Pancreas (tissue), 10 donors: ENCODE measurements at places on chromosomes 1 and 21. TPM values are rescaled to one million over a fixed set of nuclear protein-coding genes. Genes with fewer than 3 reads are reported as not detected.

The KRTAP21-1 gene
- not detected for total RNA-seq

DNA sequence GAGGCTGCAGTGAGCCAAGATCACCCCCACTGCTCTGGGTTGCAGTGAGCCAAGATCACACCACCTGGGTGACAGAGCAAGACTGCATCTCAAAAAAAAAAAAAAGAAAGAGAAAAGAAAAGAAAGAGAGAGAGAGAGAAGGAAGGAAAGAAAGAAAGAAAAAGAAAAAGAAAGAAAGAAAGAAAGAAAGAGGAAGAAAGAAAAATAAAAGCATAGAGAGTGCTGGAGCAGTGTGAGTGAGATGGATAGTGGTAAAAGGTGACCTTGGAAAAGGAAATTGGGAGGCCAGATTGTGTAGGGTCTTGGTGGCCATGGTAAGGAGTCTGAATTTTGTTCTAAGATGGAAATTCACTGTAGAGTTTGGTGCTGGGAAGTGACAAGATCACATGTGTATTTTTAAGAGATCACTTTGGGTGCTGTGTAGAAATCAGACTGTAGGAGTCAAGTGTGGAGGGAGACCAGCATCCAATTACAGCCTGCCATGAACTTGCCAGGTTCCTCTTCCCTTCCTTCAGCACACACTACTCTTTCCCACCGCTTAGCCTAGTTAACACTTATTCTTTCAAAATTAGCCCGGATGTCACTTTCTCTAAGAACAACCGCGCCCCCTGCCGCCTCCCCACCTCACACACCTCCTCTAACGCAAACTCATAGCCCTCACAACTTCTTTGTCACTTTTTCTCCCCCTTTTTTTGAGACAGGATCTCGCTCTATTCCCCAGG, 17.9 kb downstream of the MTX1 start:
- H3K27me3 ChIP-seq = no peaks in the 10 kb centered on the region
- peak overlapping the region; percentile 85 for H3K27ac ChIP-seq
- no peaks in the 10 kb centered on the region for H3K36me3 ChIP-seq
- DNase-seq = peak; percentile 71

- H3K27me3 ChIP-seq = no peaks in the 10 kb centered on the region
- no peak for DNase-seq
- H3K36me3 ChIP-seq = no peaks in the 10 kb centered on the region
- H3K27ac ChIP-seq = no peak overlapping the region
These were observed 27.2 kb downstream of the TENT5C start for GRCh38 chr1:117633068-117633345.

DNA sequence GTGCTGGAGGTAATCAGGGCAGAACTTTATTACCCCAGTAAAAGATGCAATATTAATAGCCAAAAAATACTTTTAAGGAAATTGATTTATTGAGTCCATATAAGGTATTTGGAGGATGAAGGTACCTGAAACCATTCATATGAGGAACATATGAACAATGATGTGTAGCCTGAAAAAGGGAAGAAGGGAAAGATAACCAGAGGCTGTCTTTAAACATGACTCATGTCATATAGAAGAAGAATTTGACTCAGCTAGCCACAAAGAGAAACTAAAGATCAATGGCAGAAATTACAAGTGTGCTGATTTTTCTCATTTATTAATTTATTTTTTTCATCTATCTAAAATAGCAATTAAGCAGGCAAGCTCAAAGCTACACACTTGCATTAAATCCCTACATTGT, 136.2 kb upstream of the DUSP10 start:
- H3K4me1 ChIP-seq = no peaks in the 10 kb centered on the region
- H3K27me3 ChIP-seq = no peaks in the 10 kb centered on the region

DNA sequence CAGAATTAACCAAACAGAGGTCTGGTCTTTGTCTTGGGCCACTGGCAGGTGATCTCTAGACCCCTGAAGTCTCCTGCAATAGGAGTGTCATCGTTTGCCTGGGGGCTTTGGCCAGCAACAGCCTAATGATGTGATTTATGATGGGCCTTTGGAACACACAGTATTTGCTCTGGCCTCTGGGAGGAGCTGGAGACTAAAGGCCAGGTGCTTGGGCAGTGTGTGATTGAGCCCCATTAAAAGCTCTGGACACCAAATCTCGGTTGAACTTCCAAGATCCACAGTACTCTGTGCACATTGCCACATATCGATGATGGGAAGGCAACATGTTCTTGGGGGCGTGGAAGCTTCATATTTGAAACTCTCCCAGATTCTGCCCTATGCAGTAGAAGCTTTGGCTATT, 32.0 kb upstream of the TLR5 start:
- no peak overlapping the region for H3K4me3 ChIP-seq
- no peak for DNase-seq
- H3K27ac ChIP-seq = peak overlapping the region; percentile 63
